Tibial nerve (tissue), 4 donors: ENCODE measurements at places on chromosomes 13 and 19.

DNA sequence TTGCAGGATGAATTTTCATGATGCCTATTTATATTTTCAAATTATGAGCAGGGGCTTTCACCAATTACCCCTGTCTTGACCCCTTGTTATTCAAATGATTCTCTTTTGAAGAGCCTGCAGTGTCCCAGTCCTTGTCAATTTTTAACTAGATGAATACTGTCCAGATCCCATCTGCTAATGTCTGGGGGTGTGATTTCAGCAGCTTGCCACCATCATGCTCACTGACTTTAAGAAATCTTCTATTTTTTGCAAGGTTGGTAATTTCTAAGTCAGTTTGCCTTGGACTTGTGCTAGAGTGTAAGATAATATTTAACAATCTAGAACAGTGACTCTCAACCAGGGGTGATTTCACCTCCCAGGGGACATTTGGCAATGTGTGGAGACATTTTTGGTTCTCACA is 106.0 kb downstream of the CACNA1A start:
- no peak for DNase-seq

DNA sequence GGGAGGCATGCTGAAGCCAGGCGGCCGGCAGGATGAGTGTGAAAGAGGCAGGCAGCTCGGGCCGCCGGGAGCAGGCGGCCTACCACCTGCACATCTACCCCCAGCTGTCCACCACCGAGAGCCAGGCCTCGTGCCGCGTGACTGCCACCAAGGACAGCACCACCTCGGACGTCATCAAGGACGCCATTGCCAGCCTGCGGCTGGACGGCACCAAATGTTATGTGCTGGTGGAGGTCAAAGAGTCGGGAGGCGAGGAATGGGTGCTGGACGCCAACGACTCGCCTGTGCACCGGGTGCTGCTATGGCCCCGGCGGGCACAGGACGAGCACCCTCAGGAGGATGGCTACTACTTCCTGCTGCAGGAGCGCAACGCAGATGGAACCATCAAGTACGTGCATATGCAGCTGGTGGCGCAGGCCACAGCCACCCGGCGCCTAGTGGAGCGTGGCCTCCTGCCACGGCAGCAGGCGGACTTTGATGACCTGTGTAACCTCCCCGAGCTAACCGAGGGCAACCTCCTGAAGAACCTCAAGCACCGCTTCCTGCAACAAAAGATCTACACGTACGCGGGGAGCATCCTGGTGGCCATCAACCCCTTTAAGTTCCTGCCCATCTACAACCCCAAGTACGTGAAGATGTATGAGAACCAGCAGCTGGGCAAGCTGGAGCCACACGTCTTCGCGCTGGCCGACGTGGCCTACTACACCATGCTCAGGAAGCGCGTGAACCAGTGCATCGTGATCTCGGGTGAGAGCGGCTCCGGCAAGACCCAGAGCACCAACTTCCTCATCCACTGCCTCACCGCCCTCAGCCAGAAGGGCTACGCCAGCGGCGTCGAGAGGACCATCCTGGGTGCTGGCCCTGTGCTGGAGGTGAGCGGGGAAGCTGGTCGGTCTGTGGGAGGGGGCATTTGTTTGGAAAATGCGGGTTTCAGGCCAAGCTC is 26.4 kb downstream of the MYO9B start:
- no peak for DNase-seq

DNA sequence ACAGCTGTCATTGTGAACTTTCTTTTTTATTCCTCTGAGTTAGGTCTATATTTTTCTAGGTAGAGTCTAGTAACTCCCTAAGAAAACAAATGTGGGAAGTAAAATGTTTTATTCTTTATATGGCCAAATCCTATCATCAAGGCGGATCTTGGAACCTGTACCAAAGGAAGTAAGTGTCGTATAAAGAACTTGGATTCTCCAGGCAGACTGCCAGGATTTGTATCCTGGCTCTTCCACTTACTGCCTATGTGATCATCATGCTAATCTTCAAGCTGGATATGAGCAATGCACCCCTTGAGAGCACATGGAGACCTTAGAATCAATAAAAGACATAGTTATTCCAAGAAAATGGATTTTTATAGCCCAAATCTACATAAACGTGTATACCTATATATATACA is 286.5 kb downstream of the PCDH17 start:
- DNase-seq: no peak

DNA sequence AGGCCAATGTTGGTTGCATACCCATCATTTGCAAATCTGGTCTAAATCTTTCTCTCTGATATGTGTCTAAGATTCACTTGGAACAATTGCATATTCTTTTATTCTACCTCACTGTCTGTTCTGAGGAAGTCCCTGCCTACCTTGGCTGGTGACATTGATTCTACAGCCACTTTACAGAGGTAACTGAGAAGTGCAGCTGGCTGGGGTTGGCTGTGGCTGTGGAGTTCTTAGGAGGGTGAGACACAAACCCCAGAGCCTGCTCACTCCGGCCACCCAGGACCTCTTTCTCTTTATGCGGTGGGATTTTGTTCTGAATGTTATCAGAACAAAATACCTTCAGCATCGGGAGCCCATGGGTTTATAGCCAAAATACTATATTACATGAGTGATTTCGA is 54.5 kb upstream of the IRS2 start:
- DNase-seq: no peak

DNA sequence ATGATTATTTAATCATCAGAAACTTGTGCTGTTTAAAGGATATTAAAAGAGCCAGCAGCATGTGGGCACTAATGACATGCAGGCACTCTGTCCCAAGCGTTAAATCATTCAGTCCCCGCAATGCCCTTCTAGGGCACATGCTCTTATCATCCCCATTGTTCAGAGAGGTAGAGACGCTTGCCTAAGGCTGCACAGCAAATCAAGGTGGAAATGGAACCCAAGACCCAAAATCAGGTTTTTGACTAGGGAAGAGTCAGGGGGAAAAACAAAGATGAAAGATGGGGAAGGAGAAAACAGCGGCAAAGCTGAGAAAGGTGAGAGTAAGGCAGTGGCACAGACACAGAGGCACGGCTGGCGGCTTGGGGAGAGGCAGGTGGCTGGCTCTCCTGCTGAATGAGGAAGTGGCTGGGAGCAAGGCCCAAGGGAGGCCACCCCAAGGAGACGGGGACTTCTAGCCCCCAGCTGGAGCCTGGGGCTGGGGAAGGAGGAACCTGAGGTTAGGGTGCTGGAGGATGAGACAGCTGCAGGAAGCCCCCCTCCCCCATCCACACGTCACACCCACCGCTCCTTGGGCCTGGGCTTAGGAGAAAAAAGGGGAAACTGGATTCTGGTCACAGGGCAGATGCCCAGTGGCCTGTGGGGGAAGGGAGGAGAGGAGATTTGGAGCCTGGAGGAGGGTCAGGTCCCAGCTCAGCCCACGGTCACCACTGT is 1.0 kb upstream of the TYROBP start:
- peak; percentile 73 for DNase-seq

DNA sequence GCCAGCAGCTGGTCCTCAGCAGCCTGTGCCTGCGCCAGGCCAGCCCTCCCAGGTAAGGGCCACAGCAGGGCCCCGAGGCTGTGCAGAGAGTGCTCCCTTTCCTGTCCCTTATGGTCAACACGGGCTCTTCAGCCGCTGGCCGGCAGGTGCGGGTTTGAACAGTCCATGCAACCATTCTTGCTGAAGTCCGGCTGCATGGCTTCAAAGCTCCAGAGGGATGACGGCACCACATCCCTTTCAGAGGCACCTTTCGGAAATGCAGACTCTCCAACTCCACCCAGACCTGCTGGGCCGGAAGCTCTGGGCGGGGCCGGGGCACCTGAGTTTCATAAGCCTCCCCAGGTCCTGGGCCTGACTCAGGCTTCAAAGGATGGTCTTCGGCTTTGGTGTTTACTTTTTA is 81.3 kb downstream of the SPACA7 start:
- no peak for DNase-seq

- no peak for DNase-seq
Observed at GRCh38 chr13:61247149-61247936, 168.3 kb downstream of the PCDH20 start.

- peak; percentile 11 for DNase-seq
Observed at GRCh38 chr19:33400856-33401682, 27.6 kb downstream of the CEBPG start.

DNA sequence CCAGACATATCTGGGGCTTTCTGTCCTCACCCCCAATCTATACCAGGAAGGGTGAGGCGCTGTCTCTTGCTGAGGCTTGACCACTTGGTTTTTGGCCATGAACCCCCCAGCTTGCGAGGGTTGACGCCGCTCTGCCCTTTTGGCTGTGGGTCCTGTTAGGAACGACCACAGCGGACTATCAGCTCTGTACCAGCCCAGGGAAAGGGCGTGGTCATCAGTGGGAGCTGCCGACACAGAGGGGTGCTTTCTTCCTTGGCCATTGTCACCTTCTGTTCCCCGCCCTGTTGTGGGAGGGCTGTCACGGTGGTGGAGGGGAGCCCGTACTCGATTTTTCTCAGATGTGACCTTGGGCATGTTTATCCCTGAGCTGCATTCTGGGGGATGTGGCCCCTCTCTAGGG is 5.7 kb downstream of the DCAF15 start:
- no peak for DNase-seq

DNA sequence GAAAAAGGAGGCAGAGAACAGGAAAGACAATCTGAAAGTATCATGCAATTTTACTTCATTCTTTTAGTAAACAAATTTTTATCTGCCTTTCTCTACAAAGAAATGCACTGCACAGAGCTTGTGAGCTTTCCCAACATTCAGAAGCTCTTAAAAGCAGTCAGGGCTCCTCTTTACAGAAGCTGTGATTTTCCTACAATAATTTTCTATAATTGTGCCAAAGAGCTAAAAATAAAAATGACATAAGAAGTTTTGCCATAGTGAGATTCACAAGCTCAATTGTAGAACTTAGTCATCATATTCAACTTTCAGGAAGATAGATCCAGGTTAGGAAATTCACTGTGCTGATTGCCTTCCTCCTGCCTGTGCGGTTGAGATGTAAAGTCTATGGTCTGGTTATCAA is 341.4 kb downstream of the PCDH9 start:
- DNase-seq: no peak

DNA sequence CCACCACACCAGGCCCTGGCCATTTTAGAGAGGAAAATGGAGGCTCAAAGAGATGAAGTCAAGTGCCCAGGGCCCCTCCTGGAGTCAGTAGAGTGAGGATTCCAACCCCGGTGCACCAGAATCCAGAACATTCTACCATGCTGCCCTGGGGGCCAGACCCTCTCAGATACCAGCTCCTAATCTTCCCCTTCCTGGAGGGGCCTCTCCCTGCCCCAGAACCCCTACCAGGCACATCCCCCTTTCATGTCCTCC is 11.1 kb downstream of the CAPN12 start:
- DNase-seq: no peak

GRCh38 chr19:29499921-29500590 is 25.7 kb upstream of the VSTM2B start:
- DNase-seq: no peak

DNA sequence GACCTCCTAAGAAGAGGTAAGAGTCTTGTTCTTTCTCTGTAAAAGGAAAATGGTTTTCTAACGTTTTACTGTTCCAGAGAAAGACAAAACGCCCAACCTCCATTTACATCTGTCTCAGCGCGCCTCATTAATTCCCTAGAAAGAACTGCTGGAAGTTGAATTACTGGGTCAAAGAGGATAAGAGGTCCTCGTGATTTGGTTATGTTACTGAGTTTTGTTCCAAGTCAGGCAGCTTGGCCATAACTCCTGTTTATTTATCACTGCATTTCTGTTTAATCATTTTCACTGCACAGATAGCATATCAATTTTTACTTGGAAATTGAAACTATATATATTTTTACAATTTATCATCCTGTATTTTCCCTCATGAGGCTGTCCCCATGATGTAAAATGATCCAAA is 112.9 kb upstream of the PEG3 start:
- DNase-seq: no peak

- DNase-seq: no peak
Observed at GRCh38 chr13:24625331-24625731, 54.9 kb upstream of the ATP12A start.

DNA sequence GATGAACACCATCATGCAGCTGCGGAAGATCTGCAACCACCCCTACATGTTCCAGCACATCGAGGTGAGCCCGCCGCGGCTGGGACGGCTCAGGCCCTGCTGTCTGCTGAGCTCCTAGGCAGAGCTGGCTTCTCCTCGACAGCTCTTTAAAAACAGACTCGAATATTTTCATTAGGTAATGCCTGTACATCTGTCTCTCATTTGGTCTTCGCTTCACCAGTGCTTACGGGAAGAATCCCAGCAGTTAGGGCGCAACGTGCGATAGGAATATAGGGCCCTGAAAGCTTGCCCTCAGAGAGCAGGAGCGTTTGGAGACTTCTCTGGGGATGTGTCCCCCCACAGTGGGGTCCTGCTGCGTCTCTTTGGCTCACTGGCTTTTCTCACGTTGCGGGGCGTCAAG is 63.8 kb upstream of the LDLR start:
- DNase-seq: no peak

DNA sequence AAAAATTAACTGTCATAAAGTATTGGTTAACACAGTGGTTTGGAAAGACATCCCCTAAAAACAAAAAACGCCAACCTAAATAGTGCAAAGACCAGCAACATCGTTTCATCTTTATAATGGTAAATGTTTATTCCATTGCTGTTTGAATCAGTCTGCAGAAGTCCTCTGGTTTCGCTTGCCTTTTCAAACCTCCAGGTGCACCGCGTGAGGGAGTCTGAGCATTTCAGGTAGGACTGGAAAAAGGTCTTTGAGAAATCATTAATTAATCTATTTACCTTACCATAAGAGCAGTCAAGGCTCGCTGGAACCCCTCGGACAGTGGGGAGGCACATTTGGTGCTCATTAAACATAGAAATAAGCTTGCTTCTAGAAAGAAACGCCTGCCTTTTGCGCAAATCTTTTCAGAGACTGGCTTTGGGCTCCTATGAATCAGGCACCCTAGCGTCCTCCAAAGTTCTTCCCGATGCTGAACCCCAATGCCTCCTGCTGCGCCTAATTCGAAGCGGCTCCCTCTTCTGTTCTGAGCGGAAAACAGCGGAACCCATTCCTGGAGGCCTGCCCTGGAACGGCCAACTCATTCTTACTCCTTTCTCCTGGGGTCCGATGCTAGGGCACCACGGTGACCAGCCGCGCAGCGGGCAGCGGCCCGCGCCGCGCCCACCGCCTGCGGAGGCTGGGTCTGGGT is 951 bp upstream of the MTUS2 start:
- no peak for DNase-seq
